ENCODE measurements at places on chromosomes 6 and 20. TPM values are rescaled to one million over a fixed set of nuclear protein-coding genes. Genes with fewer than 3 reads are reported as not detected.

DNA sequence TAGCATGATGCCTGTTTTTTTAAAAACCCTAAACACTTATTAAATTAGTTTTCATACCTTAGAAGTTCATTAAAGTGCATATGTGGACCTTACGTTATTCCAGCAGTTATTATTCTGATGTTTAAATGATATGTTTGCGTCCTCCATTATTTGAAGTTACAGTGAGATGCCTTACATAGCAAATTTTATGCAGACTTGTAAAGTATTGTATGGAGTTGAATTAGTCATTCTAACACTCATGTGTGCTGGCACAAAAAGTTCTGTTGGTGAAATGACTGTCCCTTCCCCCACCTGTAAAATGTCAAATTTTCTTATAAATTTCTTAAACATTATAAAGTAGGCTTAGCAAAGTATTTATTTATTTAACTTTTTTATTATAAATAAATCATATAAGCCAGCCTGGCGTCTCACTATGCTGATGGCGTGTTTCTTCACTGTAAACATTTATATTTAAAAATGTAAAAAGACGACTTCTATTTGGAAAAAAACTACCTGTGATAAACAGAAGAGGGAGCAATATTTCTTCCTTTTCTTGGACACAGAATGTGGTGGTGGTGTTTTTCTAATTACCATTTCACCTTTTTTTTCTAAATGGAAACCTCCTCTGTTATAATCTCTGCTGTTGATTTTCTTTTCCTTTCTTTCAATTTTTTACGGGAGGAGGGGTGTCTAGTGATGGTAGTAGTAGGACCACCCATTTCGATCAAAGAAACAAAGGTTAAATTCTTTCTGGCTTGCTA is 155.4 kb downstream of the RFPL4B start:
- DNase-seq: no peak

DNA sequence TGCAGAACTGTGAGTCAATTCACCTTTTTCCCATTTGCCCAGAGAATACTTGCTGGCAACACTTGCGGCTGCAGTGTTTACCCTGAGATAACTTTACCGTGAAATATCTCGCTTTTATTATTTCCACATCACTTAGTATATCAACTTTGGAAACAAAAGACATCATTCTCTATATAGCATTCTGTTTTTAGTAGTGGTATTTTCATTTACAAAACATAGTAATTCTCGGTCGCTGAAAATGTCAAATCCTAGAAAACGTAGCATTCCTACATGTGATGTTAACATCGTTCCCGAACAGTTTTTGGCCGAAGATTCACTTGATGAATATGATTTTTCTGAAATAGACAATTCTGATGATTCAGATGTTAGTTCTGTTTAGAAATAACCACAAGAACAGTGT is 52.0 kb downstream of the NHLRC1 start:
- DNase-seq: no peak

GRCh38 chr20:15986690-15987089 is 586.6 kb downstream of the KIF16B start:
- no peak for DNase-seq

DNA sequence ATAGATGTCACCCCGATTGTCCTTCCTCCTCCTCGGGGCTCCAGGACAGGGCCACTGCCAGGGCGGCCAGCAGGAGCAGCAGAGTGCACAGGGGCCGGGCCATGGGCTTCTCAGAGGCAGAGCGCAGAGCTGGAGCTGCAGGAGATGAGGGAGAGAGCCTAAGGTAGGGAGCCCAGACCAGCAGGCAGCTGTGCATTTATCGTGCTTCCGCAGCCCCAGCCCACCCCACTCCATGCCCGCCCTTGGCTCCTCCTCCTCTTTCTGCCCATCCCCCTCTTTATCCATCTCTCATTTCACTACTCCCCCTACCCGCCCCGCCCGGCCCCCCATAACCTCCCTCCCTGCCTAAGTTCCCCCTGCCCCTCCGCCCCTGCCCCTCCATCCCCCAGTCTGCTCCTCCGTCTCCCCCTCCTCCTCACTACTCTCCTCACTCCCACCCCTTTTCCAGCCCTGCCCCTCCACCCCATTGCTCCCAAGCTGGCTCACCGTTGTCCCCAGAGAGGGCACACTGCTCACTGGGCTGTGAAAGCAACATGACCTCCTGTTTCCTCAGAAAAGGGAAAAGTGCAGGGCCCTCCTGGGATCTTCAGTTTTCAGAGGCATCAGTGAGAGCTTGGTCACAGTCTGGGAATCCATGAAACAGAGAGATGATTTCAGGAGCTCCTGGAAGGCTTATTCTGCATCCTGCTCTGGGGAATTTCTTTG is 25.5 kb upstream of the CST1 start:
- peak; percentile 65 for DNase-seq

DNA sequence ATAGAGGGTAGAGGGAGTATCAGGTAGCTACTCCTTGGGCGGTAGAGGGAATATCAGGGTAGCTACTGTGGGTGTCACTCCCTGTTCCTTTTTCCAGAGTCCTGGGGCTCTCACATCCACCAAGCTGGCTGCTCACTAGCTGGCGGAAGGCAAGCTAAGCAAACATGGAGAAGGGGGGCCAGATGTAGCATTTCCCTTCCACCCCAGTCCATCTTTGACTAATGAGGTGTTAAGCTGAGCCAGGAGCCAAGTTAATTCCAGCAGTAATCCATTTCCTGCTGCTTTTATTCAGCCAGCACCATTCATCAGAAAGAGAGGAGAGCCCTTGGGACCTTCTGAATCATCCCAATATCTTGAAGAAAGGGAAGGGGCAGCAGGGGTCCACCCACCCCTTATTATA is 330.0 kb downstream of the ZFAND3 start:
- DNase-seq: no peak

GRCh38 chr6:139422105-139423036 is 47.9 kb upstream of the CITED2 start:
- DNase-seq: no peak

DNA sequence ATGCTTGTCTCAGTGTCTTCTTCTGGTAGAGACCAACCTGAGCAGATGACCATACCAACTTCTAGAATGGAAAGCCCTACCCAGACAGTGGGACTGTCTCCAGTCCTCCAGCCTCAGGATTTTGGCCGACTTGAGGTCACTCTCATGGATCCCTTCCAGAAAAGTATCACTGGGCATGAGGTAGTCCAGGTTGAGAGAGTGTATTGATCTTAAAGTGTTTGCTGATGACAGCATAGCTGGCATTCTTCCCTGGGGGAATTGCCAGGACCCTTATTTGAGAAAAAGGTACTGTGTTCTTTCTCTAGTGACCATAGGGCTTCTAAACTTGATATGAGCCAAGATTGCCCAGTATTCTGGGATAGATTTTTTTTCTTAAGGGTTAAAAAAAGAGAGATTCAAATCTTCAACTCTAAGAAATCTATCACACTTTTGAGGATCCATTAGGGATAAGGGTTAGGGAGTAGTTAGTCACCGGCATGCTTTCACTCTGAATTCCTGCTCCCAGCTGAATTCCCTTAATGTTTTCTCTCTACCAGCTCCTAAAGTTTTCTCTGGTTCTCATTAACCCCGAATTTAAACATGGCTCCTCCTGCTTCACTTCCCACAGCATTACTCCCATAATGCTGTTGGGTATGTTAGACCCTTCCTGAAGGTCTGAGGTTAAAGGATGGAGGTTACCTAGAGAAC is 73.6 kb upstream of the FLRT3 start:
- no peak for DNase-seq

DNA sequence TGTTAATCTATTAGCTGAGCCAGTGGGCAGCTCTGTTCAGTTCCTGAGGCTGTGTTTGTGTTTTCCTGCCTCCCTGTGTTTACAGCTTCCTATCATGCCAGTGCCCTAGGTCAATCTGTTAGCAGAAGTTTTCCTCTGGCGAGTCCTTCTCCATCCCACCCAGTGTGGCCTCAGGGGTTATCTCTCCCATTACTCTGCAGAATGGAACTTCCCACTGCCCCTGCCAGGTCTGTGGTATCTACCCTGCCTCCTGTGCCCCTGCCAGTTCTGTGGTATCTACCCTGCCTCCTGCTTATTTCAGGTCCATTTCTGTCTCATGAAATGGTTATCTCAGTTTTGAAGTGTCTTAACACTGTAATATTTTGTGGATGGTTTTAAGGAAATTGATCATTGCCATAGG is 63.1 kb downstream of the SLX4IP start:
- no peak for DNase-seq

- DNase-seq: no peak
These were observed 37.3 kb downstream of the ADGRG6 start for GRCh38 chr6:142339113-142339512.

- DNase-seq: no peak
These were observed 277.5 kb upstream of the ZFP64 start for GRCh38 chr20:52469128-52469527.

- no peak for DNase-seq
These were observed 50.2 kb downstream of the GFRA4 start for GRCh38 chr20:3612795-3613572.

- DNase-seq: peak; percentile 38
These were observed at the start of gene ECT2L for GRCh38 chr6:138795809-138796603. ECT2L (plus strand) TSS chr6:138796087; CDS start chr6:138813275, 17,188 bp downstream.

GRCh38 chr6:32610682-32611296 is 21.1 kb upstream of the HLA-DRB1 start:
- DNase-seq: no peak

DNA sequence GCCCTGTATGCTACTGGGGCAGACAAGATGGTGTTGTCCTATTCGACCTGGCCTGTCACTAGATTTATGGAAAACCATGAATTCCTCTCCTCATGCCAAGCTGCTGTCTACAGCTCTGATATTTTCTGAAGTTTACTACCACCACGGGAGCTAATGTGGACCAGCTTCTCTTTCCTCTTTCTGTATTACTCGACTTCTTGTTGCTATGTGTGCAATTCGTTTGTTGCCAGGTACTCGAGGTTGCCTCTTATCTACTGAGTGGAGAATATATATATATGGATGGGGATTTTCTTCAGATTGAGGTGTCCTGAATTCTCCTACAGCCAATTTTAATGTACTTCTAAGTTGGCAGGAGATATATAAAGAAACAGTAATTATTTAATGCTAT is 34.7 kb downstream of the MAN1A1 start:
- no peak for DNase-seq

GRCh38 chr6:45420083-45420908 is 42.6 kb upstream of the SUPT3H start:
- no peak for DNase-seq

GRCh38 chr6:127302728-127303660 is 36.3 kb downstream of the RNF146 start:
- peak; percentile 34 for DNase-seq

GRCh38 chr6:10081957-10082356 is 332.9 kb downstream of the TFAP2A start:
- no peak for DNase-seq

- DNase-seq: no peak
These were observed 11.7 kb downstream of the TFEB start for GRCh38 chr6:41723530-41724227.

GRCh38 chr6:41823178-41823577 is 35.7 kb downstream of the TOMM6 start:
- no peak for DNase-seq

- no peak for DNase-seq
These were observed 59.0 kb downstream of the RIPOR2 start for GRCh38 chr6:24876499-24877465.

DNA sequence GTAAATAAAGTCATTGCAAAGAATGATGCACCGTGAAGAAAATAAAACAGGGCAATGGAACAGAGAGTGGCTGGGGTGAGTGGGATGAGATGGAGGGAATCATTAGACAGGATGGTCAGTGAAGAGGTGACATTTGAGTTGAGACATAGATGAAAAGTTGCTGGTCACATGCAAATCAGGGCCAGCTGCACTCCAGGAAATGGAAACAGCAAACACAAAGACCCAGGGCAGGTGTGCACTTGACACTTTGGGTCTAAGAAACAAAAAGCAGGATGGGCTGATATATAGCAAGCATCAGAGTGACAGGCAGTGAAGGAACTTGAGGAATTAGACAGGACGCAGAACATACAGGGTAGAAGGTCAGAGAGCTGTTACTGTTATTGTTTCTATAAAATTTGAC is 171.5 kb upstream of the RIPOR2 start:
- no peak for DNase-seq

GRCh38 chr6:169908403-169908933 is 157.0 kb downstream of the ERMARD start:
- DNase-seq: no peak

DNA sequence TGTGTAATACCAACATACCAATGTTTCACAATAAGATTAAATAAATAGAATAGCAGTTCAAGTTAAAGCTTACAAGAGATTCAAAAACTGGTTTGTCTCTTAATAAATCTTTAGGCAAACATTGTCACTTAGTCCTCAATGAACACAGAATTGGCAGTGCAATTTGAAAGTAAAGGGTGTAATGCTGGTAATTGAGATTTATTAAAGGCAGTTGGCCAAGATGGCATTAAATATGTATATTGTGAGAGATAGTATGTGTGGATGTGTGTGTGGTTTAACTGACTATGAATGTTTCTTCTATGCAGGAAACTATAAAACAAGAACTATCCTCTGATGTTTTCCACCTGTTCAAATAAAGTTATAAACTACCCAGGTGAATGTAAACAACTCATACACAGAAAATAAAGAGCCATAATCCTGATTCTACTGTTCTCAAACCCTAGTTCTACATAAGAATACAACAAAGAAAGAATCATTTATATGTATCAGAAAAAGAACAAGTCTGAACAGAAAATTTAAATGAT is 267.9 kb upstream of the PTCHD4 start:
- no peak for DNase-seq

DNA sequence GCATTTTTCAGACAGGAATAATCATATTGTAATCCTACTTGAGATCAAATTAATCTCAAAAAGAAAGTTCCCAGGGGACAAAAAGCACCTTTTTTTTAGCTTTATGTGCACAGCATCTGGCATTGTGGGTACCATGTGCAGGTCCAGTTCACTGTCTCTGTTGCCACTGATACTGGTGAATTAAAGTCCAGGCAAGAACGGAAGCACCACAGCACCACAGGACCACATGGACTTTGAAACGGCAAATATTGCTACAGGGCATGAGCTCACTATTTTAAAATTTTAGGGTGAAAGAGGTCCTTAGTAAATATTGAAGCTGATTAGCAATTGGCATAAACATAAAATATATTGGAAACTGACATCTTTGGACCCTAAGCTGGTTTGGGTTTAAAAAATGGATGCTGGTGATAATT is 709.0 kb downstream of the EPM2A start:
- DNase-seq: no peak

GRCh38 chr6:147382945-147383554 is 125.4 kb upstream of the SAMD5 start:
- DNase-seq: no peak

GRCh38 chr6:144378437-144378836 is 93.3 kb downstream of the UTRN start:
- no peak for DNase-seq

Gene YTHDF1
- 45.3 TPM for polyA plus RNA-seq

Gene NMBR
- 0.33 TPM for polyA plus RNA-seq

Gene ZNF512B
- polyA plus RNA-seq: 33.5 TPM

Gene CNR1
- 1.1 TPM for polyA plus RNA-seq

Gene MEI4
- polyA plus RNA-seq: 1.7 TPM

Gene DNAH8
- polyA plus RNA-seq: 0.90 TPM

Gene HTR1E
- polyA plus RNA-seq: 0.92 TPM

Gene ZNF335
- 18.5 TPM for polyA plus RNA-seq

Gene PPP1R18
- 34.2 TPM for polyA plus RNA-seq

Gene SLPI
- polyA plus RNA-seq: not detected

Gene SIRPD
- not detected for polyA plus RNA-seq

Gene PTCHD4
- polyA plus RNA-seq: 0.88 TPM
